ENCODE measurements at places on chromosomes 12 and 14.

DNA sequence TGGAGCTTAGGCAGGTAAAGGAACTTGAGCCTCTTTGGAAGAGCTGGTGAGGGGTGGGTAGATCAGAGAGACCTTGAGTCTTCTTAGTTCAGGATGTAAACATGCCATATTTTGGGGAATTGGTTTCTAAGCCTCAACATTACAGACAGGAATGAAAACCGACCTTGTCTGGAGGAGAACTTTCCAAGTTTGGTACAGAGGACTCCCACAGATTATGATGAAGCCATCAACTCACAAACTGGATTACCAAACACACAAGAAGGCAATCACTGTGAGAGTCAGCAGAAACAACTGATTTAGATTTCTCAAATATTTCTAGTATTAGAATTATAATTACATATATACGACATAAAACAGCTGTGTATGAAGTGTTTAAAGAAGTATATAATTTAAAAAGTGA, 22.3 kb upstream of the AMN1 start:
- no peak for DNase-seq

DNA sequence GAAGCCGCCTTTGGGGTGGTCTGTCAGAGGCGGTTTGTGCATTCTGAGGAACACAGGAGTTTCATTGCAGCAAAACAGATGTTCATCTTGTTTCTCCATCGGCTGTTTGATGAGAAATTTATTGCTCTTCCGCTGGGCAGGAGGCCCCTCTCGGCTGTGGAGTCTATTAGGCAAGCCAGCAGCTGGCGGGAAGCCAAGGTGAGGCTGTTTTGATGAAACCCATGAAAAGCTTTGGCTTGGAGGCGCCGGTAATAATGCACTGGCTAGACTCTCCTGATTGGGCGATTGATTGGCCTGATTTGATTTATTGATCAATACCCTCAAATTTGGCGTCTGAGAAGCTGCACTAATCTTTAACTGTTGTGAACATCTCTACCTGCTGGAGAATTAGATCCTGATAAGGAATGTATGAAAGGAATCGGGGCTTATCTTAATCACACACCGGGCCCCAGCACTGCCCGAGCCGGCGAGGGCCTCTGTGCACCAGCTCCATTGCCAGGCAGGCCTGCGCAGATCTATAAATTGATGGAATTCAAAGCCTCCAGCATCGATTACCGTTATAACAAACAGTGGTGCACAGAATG, 187.7 kb downstream of the PHETA1 start:
- no peak for DNase-seq

- DNase-seq, result no peak
Observed at GRCh38 chr14:103544388-103545218, 15.6 kb downstream of the TRMT61A start.

DNA sequence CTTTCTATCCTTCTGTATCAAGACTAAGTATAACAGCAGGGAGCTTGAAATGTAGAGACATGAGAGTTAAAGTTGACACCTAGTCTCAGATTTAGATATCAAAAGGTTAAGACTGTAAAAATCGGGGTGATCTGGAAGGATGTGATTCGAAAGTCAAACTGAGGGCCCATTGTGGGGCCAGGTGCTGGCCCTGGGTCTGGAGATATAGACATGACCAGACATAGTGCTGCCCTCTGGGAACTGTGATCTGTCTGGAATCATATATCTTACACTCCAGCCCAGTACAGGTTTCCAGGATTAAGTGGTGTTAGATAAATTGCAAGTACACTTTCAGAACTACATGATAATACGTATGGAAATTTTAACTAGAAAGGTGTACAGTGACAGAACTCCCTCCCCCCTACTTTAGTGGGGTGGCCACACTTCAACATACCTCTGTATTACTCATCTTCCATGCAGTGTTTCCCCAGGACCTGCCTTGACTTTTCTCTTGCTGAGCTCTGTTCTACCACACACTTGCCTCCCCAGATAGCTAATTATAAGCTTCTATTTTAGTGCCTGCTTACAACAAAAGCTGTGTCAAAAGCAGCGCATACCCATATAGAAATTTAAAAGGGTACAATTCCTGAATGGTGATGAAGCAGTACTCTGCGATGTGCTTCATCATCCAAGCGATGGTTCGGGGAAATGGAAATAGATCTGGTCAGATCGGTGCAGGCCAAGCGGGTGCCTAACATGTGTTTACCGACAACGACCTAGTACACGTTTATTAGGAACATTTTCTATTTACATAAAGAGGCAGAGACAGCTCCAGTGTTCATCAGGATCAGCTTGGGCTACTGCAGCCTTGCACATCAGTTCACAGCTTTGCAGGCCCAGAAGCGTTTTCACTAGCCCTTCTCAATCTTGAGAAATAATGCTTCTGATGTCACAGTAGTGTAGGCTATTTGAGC, 68.7 kb downstream of the ARF6 start:
- no peak for DNase-seq

GRCh38 chr12:127144770-127145169, 1122.2 kb upstream of the TMEM132C start:
- DNase-seq, result no peak

GRCh38 chr12:59494617-59495016, 101.2 kb upstream of the SLC16A7 start:
- no peak for DNase-seq

DNA sequence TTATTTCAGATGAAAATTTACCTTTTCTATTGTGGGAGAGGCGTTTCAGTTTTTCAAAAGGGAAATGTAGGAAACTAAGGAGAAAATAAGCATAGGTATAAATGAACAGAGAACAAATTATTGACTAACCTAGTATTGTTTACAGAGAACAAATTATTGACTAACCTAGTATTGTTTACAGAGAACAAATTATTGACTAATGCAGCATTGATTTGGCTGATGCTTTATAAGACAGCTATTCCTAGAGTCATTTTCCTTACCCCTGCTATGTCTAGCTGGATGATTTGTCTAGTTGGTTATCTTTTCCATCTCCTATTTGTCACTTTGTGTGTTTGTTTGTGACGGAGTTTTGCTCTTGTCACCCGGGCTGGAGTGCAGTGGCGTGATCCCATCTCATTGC, 22.6 kb downstream of the TMPO start:
- no peak for DNase-seq

DNA sequence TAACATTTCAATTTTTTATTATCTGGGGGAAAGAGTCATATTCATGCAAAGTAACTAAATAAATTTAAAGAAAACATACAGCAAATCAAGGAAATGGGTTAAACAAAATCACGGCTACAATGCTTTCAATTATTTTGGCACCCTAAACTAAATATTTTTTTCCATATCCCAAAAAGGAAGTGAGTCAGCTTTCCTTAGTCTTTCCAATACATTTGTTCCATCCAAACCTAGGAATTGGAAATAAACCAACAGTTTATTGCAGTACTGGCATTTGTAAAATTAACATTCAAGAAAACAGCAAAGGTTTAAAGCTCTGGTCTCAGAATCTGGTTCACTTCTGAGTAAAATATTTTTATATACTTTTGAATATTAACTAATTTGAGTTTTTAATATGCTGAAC, 89.2 kb downstream of the BCL2L14 start:
- no peak for DNase-seq

DNA sequence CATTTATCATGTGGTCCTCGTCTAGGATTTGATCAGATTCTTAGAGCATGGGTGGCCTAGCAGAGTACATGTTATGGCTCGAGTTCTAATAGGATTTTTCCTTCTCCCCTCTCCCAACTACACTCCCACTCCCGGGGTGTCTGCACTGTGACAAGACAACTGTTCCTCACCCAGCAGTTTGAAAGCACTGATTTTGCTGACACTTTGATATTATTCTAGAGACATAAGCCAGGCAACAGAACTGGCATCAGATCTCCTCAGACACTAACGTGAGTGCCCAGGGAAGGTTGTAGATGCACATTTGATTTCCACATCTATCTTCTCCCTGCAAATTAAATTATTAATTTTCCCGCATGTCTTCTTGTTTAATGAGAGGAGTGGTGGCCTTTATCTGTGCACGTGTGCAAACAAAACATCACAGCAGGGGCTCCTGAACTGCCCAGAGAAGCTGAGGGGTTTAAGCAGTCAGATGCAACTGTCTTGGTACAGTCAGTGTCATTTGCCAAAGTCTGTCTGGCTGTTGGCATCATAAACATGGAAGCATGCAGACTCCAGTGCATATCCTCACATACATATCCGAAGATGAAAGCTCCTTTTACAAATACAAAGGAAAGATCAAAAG, 491.8 kb downstream of the NPAS3 start:
- no peak for DNase-seq

DNA sequence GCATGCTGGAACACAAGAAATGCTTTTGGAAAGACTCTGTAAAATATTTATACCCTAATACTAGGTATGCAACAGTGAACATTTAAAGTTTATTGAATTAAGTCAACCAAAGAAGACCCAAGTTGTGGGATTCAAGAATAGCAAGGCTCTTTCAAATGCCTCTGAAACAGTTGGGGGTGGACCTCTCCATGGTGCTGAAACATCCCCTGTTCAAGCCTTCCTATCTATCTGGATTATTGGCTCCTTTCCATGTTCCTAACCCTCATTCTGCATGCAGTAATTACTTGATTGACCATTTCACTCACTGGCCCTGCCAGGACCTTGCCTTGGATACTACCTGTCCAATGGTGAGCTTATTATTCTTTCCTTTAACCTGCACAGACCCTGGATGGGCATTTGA, 349.7 kb downstream of the NRXN3 start:
- no peak for DNase-seq

- no peak for DNase-seq
Observed at GRCh38 chr12:3136641-3137267, 59.6 kb downstream of the TSPAN9 start.

All from cortex of kidney (tissue), 1 donor.